Amygdala (tissue), 56 donors: ENCODE measurements at places on chromosomes 5 and 9.

DNA sequence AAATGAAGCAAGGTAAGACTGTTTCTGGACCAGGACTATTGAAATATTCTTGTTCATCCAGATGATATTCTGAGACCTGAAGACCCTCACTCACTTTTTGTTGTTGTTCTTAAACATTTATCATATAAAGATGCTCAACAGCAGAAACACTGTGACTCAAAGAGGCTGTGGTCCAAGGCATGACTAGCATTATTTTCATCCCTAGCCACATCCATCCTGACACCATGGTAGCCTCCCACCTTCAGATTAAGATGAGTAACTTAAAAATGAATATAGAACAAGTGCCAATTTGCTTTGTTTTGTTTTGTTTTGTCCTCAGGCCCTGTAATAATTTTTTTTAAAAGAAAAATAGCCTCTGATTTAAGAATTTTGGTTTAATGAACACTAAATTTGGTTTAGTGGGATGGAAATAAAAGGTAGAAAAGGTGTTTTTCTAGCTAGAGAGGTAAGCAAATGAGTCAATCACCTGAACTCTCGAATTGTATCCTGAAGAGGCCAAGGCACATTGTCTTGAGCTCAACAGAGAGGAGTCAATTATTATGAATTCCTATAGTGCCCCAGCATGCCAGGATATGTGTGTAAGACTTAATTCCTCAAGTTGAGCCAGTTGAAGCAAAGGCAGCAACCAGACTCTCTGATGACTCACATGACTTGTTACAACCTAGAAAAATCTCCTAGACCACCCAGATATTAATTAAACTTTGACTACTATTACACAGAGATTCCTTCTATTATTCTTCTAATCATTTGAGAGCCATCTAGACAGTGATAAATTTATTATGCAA is 380.1 kb upstream of the TUSC1 start:
- DNase-seq: no peak

GRCh38 chr5:161372682-161373344 is 173.7 kb downstream of the GABRB2 start:
- DNase-seq: no peak

GRCh38 chr5:132294728-132295504 is 722 bp downstream of the SLC22A4 start:
- DNase-seq: no peak

GRCh38 chr9:94622087-94622800 is 17.1 kb downstream of the FBP1 start:
- DNase-seq: no peak

GRCh38 chr5:172356047-172356446 is 72.5 kb upstream of the UBTD2 start:
- DNase-seq: no peak

GRCh38 chr5:170111088-170111785 is 5.5 kb downstream of the FOXI1 start:
- DNase-seq: no peak

- DNase-seq: no peak
These were observed 40.1 kb downstream of the MLLT3 start for GRCh38 chr9:20582150-20582549.

GRCh38 chr5:123611406-123611709 is 99.4 kb downstream of the CSNK1G3 start:
- DNase-seq: no peak
